ENCODE measurements at places on chromosomes 11 and 22.
A peak's percentile ranks its signal among the peaks of the same experiment; 100 is the strongest.

DNA sequence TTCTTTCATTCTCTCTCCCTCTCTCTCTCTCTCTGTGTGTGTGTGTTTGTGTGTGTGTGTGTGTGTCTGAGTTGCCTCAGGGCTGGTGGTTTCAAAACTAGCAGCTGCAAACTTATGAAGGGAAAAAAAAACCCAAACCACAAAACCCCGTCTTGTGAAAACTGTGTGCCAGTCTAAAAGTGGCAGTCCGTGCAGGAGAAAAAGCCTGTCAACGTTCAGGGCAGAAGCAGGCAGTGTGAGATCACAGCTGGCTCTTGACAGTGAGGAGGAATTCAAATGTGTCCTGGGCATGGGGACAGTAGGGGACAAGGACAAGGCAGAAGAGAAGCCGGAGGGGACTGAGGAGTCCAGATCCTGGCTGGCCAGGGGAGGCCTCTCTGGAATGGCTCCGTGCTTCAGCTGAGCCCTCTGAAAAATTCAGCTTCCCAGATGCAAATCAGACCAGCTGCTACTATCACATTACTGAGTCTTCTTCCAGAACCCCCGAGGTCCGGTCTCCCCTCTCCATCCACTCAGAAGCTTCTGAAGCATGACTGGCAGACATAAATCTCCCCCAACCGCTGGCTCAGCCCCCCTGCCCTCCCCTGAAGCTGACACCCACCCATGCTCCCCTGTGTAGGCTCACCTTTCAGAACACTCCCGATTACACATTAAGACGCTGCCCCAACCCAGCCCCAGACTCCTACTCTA, 31.9 kb downstream of the FLI1 start:
- DNase-seq, result no peak

DNA sequence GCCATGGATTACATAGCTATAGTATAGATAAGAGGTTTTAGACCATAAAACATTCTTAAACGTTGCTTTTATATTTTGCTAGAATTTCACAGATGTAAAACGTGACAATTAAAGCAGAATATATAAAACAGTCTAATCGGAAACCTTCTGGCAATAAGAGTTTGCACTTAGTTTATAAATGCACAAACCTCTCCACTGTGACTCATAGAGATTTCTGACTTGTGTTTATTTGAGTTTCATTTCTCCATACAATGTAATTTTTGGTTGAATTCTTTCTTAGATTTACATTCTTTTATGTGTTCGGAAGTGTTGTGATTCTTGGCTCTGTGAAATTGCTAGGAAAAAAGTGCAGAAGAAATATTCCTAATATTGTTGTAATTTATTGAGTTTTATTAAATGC, 288.7 kb upstream of the CTSC start:
- no peak for DNase-seq

- no peak for DNase-seq
Measured at GRCh38 chr22:22853713-22854112, 33.9 kb upstream of the IGLL5 start.

DNA sequence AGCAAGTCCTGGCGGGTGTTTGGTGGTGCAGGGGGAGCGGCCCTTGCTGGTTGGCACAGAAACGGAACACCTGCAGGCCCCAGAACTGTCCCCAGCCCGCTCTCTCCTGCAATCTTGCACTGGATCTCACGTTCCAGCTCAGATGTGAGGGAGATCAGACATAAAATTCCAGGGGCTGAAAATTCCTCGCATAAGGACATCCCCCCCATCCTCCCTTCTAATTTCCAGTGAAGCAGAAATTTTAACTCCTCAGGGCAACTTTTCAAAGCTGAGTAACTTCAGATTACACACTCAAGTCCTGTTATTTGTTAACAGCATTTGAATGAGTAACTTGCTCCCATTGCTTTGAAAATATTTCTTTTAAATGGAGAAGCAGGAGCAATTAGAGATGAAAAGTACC, 40.3 kb upstream of the RASSF10 start:
- no peak for DNase-seq

- no peak for DNase-seq
Measured at GRCh38 chr11:47392546-47393162, 14.3 kb upstream of the SPI1 start.

DNA sequence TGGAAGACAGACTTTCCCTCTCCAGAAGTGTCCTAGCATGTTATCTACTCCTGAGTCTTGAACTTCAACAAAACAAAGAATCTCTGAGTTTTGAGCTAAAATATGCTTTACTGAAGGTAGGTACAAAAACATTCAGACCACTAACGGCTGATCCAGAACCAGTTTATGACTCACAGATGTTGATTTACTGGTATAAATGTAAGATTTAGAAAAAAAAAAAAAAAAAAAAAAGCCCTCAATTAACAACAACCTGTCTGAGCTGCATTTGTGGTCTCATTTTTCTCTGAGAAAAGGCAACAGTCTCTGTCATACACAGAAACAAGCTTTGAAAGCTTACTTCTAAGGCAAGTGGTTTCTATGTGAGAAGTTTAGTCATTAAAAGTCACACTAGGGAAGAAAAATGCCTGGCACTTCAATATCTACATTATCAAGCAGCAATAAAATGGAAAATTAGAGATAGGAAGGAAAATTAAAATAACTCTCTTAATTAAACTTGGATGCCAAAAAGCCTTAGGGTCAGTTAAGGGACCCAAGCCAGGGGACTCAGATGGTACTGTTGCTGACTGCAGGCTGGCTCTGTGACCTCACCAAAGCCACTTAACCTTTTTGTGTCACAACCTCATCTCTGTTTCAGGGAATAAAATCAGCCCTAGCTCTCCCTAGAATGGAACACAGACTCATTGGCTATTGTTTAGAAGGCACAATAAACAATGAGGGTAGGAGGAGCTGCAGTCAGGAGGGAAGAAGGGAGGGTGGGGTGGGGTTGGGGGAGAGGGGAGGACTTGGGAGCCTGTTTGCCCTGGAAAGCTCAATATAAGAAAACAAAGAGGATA, 61.7 kb downstream of the ETS1 start:
- DNase-seq, result peak; percentile 60

GRCh38 chr11:118514103-118514502, 13.2 kb upstream of the TTC36 start:
- no peak for DNase-seq

- peak; percentile 37 for DNase-seq
Measured at GRCh38 chr22:29772170-29772641, 5.0 kb downstream of the UQCR10 start.

Data from neural progenitor cell (in vitro differentiated cells).